ENCODE measurements at places on chromosomes 6 and 20. TPM values are rescaled to one million over a fixed set of nuclear protein-coding genes. Genes with fewer than 3 reads are reported as not detected.

GRCh38 chr20:3378138-3378537 lies 29.3 kb downstream of the DNAAF9 start:
- no peak for DNase-seq

Gene LPA
- total RNA-seq, result 2.8 TPM

Gene MYLK2
- total RNA-seq, result 0.67 TPM

Gene IL17A
- total RNA-seq, result not detected

DNA sequence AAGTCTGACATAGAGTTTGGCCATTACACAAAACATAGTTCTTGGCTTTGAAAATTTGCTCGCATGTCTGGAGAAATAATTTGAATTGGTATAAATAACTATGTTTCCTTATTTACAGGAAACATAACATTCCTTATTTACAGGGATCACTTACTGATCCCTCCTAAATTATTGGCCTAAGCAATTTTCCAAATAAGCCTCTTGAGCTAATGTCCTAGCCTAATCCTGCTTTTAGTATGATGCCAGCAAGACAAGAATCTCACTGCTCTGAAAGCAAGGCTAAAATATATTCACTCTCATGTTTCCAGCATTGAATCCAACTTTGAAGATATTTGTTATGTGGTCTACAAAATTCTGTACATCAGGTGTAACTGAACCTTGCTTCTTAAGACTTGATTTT lies 4.1 kb upstream of the TBC1D32 start:
- DNase-seq, result no peak

- DNase-seq, result no peak
Measured at GRCh38 chr6:45112711-45113110, 215.4 kb upstream of the RUNX2 start.

DNA sequence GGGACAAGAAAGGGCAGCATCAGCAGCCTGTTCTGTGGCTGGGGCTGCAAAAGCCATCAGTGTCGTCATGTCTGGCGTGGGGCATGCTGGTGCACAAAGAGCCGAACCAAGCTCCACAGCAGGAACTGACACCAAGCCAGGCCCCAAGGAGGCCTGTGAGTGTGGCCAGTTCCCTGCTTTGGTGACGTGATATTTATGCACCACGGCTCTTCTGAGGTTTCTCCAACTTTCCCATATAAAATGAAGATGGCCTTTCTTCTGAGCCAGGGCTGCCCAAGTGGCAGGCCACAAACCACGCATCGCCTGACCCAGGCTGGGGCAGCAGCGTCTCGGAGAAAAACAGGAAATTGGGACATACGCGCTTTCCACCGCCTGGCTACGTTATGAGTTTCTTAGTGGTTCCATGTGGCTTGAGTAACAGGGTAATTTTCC lies 109.9 kb downstream of the RIN2 start:
- DNase-seq, result no peak

DNA sequence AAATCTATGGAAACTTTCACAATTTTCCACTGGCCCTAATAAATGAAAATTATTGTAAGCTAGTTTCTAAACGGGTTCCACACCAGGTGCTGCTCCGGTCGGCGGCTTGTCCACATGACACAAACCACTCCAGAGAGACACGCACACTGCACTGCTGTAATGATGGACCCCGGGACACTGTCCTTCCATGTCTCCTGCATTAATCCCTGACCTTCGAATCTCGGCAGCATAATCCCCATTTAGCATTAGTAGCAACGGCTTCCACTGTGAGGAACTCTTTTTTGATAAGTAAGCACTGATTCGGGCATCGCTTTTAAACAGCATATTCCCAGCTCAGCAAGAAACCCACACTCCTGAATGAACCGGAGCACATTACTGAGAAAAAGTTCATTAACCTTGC lies 43.5 kb downstream of the INSM1 start:
- DNase-seq, result no peak

- DNase-seq, result no peak
Measured at GRCh38 chr20:7540923-7541322, 399.3 kb downstream of the HAO1 start.

- no peak for DNase-seq
Measured at GRCh38 chr6:105449756-105450390, 47.0 kb upstream of the PREP start.

Gene FILIP1
- total RNA-seq, result 0.54 TPM

- no peak for DNase-seq
Measured at GRCh38 chr6:2990248-2990931, 9.3 kb upstream of the NQO2 start.

Gene MYT1
- total RNA-seq, result not detected

- DNase-seq, result no peak
Measured at GRCh38 chr6:133502441-133503335, 261.5 kb downstream of the EYA4 start.

GRCh38 chr20:11332381-11332780 lies 585.3 kb upstream of the BTBD3 start:
- no peak for DNase-seq

GRCh38 chr6:117557951-117558350 lies 44.4 kb downstream of the GOPC start:
- DNase-seq, result no peak

Gene THEMIS
- total RNA-seq, result not detected

GRCh38 chr6:161029195-161029809 lies 37.7 kb downstream of the MAP3K4 start:
- DNase-seq, result peak; percentile 88

Gene AKAP12
- total RNA-seq, result 0.72 TPM

DNA sequence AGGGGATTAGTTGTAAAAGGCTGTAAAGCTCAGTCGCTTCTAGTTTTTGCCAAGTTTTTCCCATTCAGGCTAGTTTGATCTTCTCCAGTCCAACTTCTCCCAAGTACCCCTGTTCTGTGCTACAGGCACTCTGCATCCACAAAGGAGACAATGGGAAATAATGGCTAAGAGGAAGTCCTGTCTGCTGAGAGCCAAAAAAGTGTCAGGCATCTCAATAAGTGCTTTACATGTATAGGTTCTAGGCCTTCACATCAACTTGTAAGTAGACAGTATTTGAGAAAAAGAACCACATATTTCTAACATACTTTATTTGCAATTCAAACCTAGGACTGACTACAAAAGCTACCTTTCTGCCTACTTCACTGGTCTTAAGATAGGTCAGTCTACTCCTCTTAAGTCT lies 4.9 kb downstream of the HTR1B start:
- no peak for DNase-seq

- DNase-seq, result no peak
Measured at GRCh38 chr20:40689943-40690835, 1.2 kb upstream of the MAFB start.

DNA sequence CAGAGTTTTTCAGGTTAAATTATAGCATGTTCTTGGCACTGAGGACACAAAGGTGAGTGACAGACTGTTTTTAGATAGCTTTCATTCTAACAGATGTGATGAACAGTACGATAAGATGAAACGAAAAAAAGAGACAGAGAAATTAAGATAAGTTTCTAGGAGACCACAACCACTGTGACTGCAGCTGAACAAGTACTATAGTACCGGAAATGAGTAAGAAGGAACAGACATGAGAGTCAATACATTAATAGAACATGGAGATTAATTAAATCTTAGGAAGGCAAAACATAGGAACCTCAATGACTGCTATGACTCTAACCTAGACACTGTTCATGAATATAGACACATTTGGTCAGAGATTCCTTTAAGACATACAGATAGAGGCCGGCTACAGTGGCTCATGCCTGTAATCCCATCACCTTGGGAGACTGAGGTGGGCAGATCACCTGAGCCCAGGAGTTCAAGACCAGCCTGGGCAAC lies 40.2 kb downstream of the HBS1L start:
- DNase-seq, result peak; percentile 77

Gene TGM3
- total RNA-seq, result not detected

GRCh38 chr20:21272279-21272678 lies 30.9 kb upstream of the XRN2 start:
- DNase-seq, result no peak

- DNase-seq, result peak; percentile 5
Measured at GRCh38 chr6:148342350-148343046, at the start of gene SASH1. Gene SASH1 (plus strand): TSS chr6:148342838. CDS start chr6:148343068, 230 bp downstream.

All from GM12878 (cell line).